ENCODE measurements at places on chromosomes 7 and 10.

- DNase-seq = no peak
Observed at GRCh38 chr7:46054272-46054671, 133.2 kb upstream of the IGFBP3 start.

GRCh38 chr10:63236113-63236935 is 103.2 kb downstream of the NRBF2 start:
- no peak for DNase-seq

DNA sequence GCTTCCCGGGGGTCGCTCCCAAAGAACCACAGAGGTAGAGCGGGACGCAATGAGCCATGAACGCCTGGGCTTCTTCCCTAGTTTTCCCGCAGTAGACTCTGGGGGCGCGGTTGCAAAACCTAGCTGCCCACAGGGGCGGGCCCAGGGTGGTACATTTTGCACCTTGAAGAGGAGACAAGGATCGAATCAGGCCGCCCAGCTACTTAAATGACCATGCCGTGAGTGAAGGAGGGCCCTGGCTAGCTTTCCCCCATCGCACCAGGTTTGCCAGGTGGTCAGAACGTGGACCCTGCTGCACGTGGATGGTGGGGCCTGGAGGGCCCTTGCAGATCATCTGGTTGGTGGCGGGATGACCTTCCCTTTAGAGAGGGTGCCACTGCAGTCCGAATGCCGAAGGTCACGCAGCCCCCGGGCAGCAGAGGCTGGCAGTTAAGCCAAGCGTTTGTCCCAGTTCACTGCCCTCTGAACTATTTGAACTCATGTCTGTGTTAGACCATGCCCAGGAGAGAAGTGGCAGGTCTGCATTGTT is 604 bp upstream of the SHTN1 start:
- peak; percentile 43 for DNase-seq

DNA sequence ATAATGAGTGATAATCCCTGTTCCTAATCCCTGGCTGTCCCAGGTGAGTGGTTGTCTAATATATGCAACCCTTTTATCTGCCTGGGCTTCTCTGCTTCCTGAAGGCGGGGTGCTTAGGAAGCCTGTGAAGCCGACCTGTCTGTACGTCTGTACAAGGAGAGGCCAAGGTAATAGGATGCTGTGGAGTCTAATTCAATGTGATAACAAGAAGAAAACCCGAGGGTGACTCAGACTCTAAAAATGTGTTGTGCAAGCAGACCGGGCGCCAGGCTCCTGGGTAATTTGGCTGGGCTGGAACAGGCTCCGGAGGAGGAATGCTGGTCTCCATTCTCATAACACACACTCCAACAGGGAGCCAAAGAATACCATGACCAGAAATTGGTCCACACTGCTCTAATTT is 43.6 kb downstream of the THNSL1 start:
- no peak for DNase-seq

- DNase-seq = no peak
Observed at GRCh38 chr7:82506208-82506607, 62.6 kb upstream of the CACNA2D1 start.

DNA sequence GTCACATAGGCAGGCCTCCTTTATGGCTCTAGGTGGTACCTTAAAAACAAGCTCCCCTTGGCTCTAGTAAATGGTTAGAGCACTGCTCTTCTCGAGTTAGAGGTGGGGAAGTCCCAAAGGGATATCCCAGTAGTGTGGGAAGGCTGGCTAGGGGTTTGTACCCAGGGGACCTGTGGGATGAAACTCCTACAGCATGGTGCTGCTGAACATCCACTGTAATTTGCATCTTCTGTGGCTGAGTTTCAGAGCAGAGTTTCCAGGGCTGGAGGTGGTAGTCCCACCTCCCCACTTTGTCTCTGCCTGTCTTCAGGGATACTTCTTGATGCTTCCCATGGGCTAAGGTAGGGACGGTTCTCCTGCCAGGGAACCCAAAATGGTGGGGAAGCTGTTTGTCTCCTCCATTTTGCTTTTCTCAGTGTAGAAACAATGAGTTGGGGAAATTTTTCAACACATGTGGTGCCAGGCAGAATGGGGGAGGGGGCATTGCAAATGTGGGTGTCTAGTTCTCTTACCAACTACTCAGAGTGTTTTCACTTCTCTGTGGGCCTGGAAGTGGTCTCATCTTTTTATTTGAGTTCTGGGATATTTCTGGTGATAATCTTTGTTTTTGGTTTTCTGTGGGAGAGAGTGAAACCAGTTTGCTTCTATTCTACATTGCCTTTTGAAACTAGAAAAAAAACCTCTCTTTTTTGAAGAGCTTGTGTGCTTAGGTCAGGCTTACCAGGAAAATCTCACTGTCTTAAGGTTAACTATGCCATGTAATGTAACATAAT is 36.3 kb downstream of the SCART1 start:
- DNase-seq = no peak

DNA sequence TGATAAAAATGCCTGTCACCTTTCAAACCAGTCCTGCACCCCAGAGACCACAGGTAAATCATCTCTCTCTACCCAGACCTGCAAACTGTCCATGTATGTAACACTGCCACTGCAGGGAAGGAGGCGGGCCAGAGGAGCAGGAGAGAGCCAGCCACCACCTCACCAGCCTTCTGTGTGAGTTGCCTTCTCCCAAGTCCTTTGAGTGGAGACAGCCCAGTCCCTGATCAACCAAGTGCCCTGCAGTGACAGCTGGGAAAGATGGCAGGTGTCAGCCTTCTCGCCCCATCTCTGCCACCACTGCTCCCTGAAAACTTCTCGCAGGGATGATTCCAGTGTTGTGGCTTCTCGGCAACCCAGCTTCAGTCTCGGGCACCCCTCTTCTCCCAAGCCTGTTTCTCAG is 42.4 kb downstream of the MTURN start:
- no peak for DNase-seq

DNA sequence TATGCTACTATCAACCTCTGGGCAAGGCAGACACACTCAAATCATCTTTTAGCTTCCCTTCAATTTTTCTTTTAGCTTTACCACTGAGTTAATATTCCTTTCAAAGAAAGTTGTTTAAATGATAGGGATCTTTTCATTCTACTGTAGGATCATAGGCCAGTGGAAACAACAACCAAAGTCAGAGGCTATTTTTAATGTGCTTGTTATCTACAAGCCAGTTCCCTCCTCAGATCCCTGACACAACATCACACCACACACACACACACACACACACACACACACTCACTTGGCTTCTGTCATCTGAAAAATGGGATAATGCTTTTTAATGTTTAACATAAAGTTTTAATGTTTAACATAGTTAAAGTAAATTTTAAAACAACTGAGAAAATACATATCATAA is 106.7 kb upstream of the CAV2 start:
- no peak for DNase-seq

- DNase-seq = no peak
Observed at GRCh38 chr10:100661520-100661919, 83.9 kb upstream of the PAX2 start.

DNA sequence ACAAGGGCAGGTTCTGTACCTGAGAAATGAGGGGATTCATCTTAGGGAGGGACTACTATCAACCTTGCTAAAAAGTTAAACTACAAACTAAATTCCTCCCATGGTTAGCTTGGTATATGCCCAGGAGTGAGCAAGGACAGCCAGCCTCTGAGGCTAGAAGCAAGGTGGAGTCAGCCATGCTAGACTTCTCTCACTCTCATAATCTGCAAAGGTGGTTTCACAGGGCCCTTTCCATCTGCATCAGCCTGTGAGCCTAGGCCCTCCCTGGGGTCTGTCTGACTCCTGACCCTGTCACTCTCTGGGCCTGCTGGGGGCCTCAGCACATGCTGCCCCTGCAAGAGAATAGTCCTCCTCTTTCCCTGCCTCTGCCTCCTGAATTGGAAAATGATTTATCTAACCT is 66.1 kb downstream of the ABCA13 start:
- no peak for DNase-seq

DNA sequence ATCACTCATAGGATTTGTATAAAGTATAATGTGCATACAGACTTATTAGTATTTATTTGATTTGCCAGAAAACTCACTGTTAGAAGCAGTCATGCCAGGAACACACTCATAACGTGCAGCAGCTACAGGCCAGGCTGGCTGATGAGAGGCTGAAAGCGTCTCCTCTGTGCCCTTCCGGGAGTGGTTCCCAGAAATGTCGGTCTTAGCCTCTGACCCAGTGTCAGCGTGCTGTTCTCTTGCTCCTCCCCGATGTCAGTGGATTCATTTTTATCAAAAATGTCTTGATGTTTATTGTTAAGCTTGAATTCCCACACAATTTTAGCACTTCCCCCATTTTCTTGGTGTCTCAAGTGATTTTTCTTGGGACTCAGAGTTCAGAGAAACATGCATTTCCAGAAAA is 33.3 kb upstream of the GARS1 start:
- no peak for DNase-seq

DNA sequence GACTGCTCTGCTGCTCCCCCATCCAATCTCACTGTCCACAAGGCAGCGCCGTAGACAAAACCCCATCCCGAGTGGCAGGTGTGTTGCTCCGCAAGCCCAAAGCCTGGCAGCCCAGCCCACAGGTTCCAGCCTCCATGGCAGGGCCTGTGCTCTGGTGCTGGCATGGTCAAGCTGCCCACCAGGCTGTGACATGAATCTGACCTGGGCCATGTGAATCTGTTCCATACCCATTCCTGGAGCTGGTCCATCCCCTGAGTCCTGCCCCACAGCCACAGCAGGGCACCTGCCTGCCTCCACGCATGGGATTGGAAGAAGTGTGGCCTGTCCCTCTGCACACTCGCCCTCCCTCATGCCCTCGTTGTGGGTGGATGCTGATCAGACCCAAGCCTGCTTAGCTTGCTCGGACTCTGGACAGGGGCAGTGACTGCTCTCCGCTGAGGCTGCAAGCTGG is 128.8 kb downstream of the PTPN20 start:
- no peak for DNase-seq

DNA sequence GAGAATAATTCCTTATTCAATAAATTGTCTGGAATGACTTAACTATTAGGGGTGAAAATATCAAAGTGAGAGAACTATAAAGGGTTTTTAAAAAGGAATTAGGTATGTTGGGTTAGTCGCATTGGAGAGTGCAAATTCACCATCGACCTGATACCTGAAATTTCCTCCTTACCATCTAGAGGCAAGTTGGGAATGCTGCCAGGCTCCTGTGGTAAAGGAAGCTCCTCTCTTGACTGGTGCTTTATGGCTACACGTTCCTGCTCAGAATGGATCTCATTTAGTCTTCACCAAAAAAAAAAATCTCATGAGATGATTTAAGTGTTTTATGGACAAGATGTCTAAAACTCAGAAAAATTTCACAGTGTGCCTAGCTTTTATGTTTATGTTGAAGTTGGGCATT is 129.8 kb downstream of the EGFR start:
- no peak for DNase-seq

GRCh38 chr10:118792526-118792925 is 37.8 kb upstream of the CACUL1 start:
- no peak for DNase-seq

- no peak for DNase-seq
Observed at GRCh38 chr7:84720456-84721097, 466.3 kb downstream of the SEMA3D start.
